Hepatic stellate cell (primary cell): ENCODE measurements at places on chromosomes 6 and 20.

DNA sequence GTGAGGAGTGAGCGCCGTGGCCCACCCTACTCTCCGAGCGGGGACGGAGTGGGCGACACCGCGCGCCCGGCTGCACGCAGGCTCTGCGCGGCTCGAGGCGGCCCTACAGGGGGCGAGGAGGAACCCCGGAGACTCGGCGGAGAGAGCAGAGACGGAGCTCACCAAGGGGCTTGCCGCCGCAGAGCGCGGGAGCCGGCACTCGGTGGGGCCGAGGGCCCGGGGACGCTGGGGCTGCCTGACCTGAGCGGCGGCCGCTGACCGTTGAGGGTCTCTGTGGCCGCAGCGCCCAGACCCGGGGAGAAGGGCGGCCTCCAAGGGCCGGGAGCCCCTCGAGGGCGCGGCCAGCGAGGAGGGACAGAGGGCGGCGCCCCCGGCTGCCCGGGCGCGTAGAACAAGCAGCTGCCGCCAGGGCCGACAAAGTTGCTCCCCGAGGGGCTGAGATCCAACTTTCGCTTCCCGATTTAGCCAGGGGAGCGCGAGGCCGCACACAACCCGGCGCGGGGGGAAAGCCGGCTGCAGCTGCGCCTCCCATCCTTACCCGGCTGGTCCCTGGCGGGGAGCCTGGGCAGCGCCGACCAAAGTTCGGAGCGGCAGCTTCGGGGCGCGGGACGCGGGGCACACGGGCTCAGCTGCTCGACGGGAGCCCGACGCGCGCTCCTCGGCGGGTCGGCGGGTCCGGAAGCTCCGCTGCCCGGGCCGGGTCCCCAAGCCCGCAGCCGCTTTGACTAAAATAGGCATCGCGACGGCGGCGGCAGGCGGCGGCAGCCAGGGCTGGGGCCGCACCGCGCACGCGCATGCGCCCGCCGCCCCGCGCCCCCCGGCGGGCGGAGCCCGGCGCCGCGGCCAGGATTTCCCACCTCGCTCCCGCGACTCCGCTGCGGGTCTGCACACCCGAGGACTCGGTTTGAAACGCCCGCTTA is 43.1 kb downstream of the POPDC3 start:
- peak; percentile 80 for DNase-seq

GRCh38 chr6:33689879-33690278 is 21.6 kb downstream of the UQCC2 start:
- no peak for DNase-seq

- DNase-seq = no peak
Observed at GRCh38 chr6:155584006-155584405, 128.4 kb upstream of the NOX3 start.

DNA sequence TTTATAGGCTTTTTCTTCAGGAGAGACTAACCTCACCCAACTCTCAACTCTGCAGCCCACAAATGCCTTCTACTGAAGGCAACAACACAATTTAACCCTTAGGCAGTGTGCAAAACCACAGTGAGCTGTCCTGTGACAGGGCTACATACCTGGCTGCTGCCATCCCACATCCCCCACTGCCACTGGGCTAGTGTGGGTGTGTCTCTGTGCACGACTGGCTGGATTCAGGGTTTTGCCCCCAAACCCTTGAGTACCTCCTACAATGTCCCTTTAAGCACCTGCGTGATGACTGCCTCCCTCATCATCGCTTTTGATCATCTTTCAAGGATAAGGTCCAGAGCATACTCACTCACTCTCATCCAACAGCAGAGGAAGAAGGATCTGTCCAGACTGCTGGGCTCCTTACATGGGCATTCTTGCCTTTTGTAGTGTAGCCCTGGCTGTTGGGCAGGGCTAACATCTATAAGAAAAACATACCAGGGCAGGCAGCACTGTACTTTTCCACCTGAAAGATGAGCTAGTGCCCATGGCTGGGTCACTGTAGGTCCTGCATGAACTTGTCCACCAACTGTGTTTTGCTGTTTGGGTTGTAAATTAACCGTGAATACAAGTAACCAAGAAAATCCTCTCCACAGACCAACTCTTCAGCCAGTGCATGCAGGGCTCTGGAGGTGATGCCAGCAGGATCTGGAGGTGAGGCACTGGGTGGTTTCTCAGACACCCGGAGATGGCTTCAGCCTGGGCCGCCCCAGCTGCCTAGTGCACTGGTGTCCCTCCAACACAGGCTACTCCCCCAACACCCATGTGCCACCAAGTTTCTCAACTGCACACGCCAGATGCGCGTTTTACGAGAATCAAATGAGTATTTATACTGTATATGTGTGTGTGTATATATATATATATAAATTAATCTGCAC is 45.2 kb downstream of the PLCG1 start:
- no peak for DNase-seq

- DNase-seq = no peak
Observed at GRCh38 chr6:169321546-169321945, 67.9 kb upstream of the THBS2 start.

GRCh38 chr6:158815907-158816306 is 3.3 kb downstream of the EZR start:
- no peak for DNase-seq

GRCh38 chr6:19536838-19537237 is 300.3 kb upstream of the ID4 start:
- DNase-seq = no peak

DNA sequence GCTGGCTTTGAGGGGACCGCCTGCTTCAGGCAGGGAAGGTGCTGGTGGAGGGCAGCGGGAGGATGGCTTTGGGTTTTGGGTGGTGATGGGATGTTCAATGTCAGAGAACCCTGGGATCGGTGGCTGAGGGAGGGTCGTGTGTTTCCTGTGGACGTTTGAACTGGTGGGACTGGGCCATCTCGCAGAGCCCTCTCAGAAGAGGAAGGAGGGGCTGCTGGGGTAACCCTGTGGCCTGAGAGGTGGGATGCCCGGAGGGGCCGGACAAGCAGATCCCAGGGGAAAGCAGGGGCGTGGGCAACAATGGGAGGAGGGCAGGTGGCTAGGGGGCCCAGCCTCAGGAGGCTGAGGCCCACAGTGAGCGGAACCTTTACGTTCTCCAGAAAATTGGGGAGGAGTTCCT is 34.9 kb downstream of the PYGB start:
- no peak for DNase-seq

- DNase-seq = no peak
Observed at GRCh38 chr6:2127484-2127911, 117.9 kb downstream of the GMDS start.

DNA sequence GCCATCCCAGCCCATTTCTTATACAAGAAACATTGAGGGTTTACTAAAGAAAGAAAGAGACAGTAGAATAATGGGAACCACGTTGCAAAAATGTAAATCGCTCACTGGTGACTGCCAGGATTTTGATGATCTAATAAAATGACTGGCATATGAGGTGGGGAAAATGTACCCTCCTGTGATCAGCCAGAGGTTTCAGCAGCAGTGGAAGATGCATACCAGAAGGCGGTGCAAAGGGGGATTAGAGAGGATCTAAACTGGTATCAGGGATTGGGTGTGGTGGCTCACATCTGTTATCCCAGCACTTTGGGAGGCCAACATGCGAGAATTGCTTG is 60.8 kb upstream of the DDR1 start:
- DNase-seq = no peak

GRCh38 chr20:51752343-51752951 is 15.7 kb downstream of the ATP9A start:
- peak; percentile 79 for DNase-seq

GRCh38 chr6:39752835-39753724 is 27.9 kb upstream of the KIF6 start:
- no peak for DNase-seq

DNA sequence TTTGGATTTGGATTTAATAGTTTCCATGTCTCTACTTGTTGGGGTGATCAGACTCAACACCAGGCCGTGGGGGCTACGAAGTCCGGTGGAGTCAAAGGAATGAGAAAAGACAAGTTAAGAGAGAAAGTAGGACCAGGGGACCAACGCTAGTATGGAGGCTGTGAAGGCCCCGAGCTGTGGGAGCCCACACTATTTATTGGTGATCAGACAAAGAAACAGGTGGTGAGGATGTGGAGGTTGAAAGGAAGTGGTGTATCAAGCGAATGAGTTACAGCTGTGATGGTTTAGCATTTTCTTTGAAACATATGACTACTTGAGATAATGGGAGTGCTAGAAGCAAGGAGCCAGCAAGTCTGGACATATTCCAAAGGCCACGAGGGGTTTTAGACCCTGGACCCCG is 62.4 kb downstream of the AKAP7 start:
- no peak for DNase-seq

DNA sequence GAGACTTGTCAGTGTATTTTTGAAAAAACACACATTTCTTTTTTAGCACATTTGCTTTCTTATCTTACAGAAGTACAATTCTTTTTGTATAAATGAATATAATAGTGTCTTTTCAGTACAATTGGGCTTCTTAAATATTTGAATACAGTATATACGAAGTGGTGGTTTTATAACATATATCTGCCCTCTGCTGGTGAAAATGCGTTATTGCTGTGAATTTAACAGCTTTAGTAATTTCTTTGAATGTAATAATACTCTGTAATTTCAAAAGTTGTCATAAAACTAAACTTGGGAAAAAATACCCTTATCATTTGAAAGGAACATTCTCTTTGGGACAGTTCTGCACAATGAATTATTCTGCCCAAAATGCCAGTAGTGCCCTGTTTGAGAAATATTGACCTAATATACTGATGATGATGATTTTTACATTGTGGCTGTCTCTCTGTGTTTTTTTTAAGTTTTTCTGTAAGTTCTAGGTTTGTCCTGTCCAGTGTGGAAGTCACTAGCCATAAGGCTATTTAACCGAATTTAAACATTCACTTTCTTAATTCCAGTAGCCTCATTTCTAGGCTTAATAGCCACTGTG is 19.0 kb downstream of the SMAP1 start:
- DNase-seq = peak; percentile 15

DNA sequence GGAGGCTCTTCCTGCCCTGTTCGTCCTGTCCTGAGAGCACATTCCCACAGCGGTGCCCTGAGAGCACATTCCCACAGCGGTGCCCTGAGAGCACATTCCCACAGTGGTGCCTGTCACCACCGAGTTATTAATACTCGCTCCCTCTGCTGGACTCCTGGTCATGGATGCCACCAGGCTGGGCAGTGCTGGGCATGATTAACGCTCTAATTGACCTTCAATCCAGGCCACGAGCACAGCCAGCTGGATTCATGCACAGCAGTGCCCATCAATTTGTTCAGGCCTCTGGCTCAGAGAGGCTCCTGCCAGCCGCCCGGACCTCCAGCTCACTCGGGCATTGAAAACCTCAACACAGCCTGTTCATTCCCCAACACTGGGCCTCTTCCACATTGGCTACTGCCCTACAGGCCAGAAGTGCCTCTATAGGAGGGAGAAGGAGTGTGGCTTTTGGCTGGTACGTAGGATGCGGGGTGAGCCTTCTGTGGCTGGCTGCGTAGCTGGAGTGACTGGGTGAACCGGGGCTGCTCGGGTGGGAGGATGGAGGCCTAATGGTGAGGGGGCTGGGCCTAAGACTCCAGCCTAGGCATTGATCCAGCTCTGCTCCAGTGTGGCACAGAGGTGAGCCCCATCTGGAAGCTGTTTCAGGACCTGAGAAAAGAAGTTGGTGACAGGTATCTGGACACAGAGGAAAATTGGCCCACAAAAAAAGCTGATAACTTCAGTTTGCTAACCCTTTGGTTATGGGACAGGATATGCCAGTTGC is 9.3 kb downstream of the IP6K3 start:
- no peak for DNase-seq

GRCh38 chr20:56773749-56774148 is 144.6 kb downstream of the TFAP2C start:
- no peak for DNase-seq

DNA sequence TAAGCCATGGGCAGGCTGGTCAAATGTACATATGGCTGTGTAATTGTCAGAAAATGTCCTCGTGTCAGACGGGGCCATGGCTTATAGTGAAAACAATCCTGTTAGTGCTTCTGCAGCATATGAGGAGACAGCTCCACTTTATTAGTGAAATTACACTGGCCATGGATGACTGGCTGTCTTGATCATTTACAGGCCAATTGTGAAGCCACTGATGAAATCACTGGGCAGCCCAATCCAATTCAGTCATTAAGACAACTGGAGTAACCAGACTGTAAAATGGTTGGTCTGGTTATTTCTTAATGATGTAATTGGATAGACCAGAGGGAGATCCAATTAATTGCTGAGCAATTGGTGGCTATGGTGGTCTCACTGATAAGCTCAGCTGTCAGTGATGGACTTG is 749.5 kb downstream of the KIF16B start:
- DNase-seq = no peak

GRCh38 chr20:32445539-32446273 is 87.6 kb downstream of the ASXL1 start:
- no peak for DNase-seq

DNA sequence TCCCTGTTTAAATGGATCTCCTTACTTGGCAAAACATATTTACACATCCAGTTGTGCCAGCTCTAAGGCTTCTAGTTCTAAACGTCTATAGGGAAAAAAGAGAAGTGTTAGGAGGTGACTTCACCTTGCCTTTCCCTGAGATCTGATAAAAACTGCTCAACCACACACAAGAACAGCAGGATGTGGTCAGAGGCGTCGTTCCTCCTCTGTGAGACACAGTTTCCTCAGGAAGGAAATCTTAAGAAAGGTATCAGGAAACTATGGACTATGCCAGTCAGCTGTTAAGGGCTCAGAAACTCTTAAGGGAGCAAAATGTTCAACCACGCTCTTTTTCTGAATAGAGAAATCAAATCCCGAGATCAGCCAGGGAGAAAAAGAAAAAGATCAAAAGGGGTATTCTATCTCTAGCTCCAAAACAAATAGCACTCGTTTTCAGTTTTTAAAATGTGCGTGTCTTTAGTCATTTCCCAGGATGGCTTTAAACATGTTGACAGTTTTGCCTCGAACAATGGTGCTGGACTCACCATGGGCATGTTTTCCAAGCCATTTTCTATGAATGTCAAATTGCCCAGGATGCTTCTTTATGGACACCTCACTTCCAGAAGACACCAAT is 154.5 kb downstream of the HACE1 start:
- no peak for DNase-seq

- no peak for DNase-seq
Observed at GRCh38 chr6:157036245-157036711, 259.1 kb downstream of the ARID1B start.

DNA sequence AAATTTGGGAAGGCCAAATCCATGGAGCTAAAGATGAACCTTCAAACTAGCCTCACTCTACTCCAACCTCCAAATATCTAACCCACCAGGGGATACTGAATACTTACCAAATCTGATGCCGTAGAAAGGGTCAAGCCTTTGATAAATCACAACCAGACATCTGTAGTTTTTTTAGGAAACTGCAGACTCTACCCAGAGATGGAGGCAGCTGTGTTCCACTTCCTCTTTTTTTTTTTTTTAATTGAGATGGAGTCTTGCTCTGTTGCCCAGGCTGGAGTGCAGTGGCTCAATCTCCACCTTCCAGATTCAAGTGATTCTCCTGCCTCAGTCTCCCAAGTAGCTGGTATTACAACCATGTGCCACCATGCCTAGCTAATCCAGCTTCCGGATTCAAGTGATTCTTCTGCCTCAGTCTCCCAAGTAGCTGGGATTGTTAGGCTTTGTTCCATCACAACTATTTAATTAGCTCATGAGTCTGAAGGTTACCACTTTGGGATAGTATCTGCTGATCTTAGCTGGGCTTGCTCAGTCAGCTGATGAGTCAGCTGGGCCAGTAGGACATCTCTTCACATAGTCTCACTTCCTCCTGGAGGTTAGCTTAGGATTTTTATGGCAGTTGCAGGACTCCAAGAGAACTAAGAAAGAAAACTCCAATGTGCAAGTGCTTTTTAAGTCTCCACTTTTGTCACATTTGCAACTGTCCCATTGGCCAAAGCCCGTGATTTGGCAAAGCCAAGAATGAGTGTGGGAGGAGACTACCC is 13.3 kb downstream of the FRK start:
- DNase-seq = peak; percentile 1
